Activated naive CD4-positive, alpha-beta T cell (primary cell): ENCODE measurements at places on chromosomes 7 and 10.

- no peak for DNase-seq
Observed at GRCh38 chr7:44678471-44679179, 70.0 kb upstream of the ZMIZ2 start.

- peak; percentile 72 for DNase-seq
Observed at GRCh38 chr7:1086588-1087464, 1.1 kb upstream of the GPER1 start.

DNA sequence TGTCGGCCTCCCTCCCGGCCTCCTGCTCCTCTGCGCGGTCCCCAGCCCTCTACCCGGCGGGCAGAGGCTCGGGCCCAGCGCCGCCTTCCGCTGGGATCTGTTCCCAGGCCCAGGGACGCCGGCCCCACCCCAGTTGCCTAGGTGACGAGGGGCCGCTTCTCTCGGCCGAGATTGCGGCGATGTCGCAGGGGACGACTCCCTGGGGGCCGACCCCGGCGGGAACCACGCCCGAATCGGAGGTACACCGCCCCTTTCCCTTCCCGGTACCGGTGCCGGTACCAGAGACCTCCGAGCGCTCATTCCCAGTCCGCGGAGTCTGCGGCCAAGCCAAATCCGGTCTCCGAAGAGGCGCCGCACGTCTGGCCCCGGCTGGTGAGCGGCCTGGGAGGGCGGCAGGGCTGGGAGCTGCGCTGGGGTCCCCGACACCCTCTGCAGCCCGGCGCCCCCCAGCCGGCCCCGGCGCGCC, at the start of gene CABCOCO1:
Gene CABCOCO1 (plus strand): TSS at position 136 of the 466 bp plus-strand sequence. CDS start 44 bp downstream, at position 180.
- DNase-seq = no peak

- no peak for DNase-seq
Observed at GRCh38 chr7:19442016-19442785, 266.6 kb downstream of the POLR1F start.

GRCh38 chr10:61271127-61271780, 181.9 kb downstream of the TMEM26 start:
- DNase-seq = no peak

DNA sequence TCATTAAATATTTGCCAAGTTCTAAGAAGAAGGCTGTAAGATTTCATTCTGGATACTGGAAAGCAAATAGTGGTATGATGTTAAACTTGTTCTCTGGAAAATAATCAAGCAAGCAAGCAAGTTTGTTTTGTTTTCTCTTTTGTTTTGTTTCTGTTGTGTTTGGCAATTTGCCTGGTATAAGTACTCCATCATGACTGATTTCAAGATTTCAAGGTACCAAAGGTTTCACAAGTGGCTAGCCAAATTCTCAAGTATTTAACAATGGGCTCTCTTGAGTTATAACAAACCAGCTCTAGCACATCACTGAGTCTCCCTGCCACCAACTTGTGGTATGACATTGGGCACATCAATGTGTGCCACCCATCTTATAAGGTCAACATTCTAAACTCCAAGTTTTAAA, 151.7 kb upstream of the IGFBP3 start:
- DNase-seq = no peak

GRCh38 chr7:101985903-101986734, 168.7 kb downstream of the CUX1 start:
- DNase-seq = no peak

GRCh38 chr7:117993377-117994003, 120.2 kb upstream of the CTTNBP2 start:
- DNase-seq = no peak

DNA sequence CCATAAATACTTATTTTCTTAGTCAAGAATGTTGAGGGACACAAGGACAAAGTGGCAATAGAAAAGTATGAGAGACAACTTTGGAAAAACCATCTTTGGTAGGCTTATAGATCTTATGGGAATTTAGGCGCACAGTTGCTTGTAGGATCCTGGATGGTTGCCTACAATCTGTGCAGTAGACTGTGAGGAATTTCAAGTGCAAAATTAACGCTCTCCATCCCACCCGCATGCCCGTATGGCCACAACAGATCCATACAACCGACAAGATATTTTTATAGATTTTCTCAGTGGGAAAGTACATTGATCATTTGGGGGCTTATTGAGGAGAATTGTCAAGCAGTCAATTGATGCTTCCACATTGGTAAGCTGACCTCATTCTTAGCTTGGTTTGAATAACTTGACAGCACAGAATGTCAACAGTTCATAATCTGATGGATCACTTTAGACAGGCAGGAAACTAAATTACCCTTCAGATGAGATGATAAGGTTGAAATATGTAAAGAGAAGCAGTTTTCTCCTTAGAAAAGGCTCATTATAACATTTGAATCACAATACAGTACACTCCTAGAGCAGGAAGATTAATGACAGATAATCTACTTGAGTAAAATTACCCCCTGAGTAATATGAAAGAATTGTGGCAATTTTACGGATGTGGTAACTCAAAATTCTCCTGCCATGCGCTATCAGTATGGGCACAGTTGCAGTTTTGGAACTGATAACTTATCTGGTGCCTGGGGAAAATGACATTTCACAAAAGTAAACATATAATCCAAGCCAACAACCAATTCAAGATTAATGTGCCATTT, 479.7 kb downstream of the KIF20B start:
- DNase-seq = no peak

DNA sequence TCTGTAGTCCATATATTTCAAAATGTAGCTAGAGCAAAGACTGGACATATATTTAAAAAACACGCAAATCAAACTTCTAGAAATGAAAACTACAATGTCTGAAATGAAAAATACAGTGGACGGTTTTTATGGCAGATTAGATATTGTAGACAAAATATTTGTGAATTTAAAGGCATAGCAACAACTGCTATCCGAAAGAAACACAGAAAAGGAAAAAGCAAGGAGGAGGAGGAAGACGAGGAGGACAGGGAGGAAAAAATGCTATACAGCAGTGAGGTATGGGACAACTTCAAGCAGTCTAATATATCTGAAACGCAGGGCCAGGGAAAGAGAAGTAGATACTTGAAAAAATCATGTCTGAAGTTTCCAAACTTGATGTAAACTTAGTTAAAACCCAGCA, 13.3 kb downstream of the WASL start:
- DNase-seq = no peak

DNA sequence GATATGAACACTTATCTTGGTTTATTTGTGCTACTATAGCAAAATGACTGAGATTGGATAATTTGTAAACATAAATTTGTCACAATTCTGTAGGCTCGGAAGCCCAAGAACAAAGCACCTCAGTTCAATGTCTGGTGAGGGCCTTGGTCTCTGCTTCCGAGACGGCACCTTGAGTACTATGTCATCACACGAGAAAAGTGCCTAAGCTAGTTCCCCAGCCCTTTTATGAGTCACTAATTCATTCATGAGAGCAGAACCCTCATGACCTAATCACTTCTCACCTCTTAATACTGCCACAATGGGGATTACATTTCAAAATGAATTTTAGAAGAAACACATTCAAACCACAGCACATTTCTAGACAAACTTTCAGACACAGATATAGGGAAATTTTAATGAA, 52.0 kb upstream of the PRSS1 start:
- DNase-seq = no peak

DNA sequence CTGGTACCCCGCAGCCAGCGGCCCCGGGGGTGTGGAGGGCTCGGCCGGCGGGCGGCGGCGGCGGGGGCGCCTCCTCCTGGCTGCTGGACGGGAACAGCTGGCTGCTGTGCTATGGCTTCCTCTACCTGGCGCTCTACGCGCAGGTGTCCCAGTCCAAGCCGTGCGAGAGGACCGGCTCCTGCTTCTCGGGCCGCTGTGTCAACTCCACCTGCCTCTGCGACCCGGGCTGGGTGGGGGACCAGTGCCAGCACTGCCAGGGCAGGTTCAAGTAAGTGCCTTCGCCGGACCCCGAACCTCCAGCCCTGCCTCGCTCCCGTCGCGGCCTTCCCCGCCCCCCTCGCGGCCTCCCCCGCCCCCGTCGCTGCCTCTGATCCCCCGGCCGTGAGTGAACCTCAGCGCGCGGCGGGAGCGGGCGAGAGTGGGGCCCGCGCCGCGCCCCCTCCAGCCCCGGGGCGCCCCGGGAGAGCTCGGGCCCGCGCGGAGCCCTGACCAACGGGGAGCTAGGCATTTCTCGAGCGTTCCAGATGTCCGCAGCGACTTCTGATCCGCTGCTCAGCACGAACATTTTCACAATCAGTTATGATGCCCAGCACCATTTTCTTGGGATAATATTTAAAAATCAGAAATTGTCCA, 727 bp downstream of the ATRNL1 start:
- DNase-seq = no peak

DNA sequence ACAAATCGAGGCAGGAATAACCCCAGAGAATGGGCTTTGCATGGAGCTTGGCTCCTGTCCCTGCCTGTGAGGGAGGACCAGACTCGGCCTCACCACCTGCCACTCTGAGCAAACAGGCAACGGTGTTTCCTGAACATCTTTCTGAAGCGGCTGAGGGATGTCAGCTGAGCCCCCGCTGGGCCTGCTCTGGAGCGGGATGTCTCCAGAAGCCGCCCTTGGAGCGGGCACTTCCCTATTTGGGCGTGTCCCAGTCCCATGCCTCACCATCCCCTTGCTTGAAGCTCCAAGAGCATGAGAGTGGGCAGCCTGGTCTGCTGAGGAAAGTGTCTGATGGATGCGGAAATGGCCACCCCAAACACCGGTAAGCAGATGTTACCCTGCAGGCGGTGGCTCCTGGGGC, 10.2 kb downstream of the ALKBH4 start:
- no peak for DNase-seq

GRCh38 chr7:85554236-85555178, 367.7 kb upstream of the SEMA3D start:
- no peak for DNase-seq

GRCh38 chr7:158524749-158525635, 62.6 kb downstream of the PTPRN2 start:
- DNase-seq = no peak

DNA sequence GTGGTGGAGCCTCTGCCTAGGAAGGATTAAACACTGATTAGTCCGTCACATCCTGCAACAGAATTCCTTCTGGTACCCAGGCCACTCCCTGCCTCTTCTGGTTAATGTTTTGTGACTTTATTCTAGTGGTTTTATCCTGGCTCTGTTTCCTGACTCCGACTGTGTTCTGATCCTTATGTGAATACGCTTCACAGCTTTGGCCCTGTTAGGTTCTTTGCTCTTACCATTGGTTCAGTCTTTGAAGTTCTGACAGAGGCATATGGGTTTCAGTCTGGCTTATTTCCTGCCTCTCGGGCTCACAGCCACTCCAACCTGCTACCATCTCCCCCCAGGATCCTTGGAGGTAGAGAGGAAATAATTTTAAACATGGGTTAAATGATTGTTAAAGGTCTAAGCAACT, 23.2 kb upstream of the FGL2 start:
- DNase-seq = no peak

DNA sequence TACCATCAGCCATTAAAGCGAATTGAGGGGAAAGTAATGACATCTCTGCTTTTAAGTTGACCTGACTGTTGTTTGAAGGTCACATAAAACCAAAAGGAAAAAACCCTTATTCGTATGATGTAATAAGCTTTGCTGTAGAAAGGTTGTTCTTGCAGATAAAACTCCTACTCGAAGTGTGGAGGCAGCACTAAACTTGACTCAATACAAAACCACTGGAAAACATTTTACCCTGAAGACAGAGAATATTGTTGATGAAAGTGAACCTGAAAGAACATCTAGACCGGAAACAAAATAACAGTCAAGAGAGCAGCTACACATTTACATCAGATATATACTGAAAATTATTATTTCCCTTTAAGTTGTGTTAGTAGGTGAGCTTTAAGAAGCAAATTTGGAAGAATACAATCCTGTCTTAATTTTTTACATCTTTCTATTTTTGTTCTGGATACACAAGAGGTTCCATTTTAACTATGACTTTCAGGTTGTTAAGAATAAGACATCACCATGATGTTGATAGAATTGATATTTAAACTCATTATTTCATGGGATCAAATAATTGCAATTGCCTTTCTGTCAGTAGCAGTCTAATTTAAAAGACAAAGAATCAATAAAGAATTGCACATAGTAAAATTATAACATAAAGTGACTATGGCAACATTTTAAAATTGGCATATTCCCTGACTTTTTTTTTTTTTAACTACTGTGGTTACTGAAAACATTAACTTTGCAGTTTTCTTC, 6.4 kb downstream of the ETV1 start:
- DNase-seq = no peak

DNA sequence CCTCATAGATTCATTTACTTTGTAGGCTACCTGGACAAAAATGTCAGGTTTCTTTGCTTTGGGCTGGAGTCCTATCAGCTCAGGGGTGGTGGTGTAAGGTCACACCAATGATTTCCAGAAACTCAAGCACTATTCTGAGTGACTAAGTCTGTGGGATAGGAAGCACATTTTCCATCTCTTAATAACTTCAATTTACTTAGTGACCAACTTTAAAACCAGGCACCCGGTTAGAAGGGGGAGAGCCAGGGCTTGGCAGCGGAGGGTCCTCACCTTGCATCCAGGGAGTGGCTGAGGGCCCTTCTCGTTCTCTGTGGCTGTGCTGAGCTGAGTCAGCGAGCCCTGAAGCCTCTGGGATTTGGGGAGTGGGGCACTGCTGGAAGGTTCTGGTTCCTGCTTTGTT, 6.7 kb downstream of the CHST3 start:
- no peak for DNase-seq

DNA sequence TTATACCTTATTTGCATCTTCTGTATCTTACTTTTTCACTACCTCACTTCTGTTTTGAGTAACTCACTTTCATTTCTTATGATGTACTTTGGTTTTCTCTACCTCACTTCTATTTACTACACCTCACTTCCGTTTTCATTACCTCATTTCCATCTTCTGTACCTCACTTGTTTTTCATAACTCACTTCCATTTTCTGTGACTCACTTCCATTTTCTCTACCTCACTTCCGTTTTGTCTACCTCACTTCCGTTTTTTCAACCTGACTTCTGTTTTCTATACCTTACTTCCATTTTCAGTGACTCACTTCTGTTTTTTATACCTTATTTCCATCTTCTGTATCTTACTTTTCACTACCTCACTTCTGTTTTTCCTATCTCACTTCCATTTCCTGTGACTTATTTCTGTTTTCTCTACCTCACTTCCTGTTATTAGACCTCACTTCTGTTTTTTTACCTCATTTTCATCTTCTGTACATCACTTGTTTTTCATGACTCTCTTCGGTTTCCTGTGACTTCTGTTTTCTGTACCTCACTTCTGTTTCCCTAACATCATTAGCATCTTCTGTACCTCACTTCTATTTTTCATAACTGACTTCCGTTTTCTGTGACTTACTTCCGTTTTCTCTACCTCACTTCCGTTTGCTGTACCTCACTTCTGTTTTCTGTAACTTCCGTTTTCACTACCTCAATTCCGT, 493.1 kb upstream of the AKR1E2 start:
- no peak for DNase-seq

DNA sequence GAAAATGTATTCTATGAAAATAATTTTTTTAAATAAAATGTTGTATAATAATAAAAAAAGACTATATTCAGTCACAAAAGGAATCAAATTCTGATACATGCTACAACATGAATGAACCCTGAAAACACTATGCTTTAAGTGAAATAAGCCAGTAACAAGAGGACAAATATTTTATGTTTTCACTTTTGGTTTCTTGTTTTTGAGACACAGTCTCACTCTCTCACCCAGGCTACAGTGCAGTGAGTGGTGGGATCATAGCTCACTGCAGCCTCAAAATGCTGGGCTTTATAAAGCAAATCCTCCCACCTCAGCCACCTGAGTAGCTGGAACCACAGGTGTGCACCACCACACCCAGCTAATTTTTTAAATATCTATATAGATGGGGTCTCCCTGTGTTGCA, 64.2 kb downstream of the CNOT4 start:
- DNase-seq = no peak
